Activated CD4-positive, CD25-positive, alpha-beta regulatory T cell (primary cell): ENCODE measurements at places on chromosomes 1 and 21.

DNA sequence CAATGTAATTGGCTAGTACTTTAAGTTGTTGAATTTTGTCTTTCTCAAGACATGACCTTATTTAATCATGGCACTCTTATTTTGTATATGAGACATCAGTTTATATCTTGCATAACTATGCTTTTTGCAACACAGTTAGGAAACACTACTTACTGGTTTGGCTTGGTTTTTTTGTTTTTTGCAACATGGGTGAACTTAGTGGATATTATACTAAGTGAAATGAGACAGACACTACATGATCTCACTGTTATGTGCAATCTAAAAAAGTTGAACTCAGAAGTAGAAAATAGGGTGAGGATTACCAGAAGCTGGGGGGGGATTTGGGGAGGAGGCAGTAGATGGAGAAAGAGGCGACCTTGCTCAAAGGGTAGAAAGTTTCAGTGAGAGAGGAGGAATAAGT lies 132.1 kb downstream of the PLA2G4A start:
- DNase-seq: no peak

DNA sequence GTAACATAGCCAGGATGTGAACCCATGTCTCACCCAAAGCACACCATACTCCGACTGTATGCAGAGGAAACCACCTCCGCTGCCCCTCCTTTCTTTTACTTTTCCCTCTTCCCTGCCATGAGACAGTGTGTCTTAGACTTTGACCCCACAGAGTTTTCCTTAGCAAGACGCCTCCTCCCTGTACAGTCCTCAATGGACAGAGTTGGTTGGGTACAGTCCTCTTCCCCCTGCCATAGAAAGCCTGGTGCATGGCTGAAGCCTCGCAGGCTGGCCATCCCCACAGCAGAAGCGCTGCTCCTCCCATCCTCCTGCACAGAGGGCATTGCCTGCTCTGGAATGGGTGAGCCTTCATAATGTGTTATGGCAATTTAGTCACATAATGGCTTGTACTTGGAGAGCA lies 127.9 kb downstream of the PLPP3 start:
- DNase-seq: no peak

DNA sequence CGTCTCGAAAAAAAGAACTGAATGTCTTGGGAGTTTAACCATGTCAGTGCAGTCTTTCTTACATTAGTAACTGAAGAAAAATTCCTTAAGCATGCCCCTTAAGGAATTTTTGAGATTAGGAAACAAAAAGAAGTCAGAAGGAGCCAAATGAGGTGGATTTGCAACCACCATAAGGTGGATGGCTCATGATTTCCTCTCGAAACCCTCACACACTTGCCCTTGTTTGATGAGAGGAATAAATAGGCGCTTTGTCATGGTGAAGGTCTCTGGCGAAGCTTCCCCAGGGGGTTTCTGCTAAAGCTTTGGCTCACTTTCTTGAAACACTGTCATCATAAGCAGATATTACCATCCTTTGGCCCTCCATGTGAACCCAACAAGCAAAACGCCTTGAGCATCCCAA lies 68.2 kb downstream of the POFUT2 start:
- no peak for DNase-seq

- DNase-seq: no peak
These were observed 127.6 kb upstream of the F3 start for GRCh38 chr1:94669198-94669597.

GRCh38 chr1:230536641-230537155 lies 105.6 kb upstream of the COG2 start:
- DNase-seq: no peak

DNA sequence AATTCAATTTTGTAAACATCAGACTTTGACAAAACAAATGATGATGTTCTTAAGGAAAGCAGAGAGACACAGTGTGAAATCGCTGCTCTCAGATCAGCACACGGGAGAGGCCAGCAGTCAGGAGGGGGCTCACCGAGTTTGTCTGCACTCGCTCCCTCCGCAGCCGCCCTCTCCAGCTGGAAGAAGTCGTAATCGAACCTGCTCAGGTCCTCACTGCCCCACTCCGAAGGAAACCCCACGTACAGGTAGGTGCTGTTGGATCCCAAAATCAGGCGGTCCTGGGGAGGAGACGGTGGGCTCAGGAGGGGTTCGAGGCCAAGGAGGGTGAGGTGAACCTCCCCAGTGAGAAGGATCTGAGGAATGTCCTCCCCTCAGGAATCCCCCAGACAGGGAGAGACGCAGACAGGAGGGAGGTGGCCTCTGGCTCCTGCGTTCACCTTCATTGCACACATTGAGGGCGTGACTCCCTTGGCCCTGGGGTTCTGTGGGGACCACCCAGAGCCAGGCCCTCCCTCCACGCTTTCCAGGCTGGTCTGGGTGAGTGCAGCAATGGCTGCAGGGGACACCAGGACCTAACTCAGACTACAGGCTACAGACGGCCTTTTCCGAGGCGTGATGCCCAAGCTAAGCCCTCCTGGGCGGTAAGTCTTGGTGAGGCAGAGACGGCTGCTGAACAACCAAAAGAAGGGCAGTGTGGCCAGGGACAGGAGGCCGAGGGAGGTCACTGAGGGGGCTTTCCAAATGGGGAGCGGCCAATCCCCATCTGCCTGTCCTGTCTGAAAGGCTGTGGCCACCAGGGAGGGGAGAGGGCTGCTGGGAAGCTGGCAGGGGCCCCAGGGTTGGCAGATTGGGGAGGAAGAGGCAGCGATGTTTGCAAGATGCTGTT lies 65.5 kb downstream of the SCCPDH start:
- no peak for DNase-seq

DNA sequence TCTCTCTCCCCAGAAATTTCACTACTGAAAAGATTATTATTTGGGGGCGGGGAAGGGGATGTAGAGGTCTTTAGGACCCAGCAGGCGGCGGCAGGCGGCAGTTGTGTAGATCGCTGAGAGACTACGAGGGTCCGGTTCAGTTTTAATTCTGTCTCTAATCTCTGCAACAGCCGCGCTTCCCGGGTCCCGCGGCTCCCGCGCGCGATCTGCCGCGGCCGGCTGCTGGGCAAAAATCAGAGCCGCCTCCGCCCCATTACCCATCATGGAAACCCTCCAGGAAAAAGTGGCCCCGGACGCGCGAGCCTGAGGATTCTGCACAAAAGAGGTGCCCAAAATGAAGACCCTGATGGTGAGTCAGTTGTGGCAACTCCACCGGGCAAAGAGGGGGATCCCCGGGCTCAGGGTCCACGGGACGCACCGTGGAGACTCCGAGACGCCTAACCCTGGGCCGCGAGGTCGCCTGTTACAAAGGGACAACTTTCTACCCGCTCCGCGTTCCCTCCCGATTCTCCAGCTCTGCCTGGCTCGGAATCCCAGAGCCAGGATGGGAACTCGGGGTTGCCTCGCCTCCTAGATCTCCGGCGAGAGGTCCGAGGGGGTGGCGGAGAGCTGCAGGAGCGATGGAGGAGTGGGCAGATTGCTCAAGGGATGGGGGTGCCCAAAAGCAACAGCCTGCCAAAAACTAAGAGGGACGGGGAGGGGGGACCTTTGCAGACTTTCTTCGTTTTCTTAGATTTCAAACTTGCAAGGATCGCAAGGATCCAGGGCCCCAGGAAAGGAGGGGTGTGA lies at the start of gene ST6GALNAC5:
Gene ST6GALNAC5 (plus strand): TSS at position 139 of the 789 bp plus-strand sequence.
- DNase-seq: no peak

- DNase-seq: no peak
These were observed 4.9 kb downstream of the PRKAB2 start for GRCh38 chr1:147167365-147167764.

DNA sequence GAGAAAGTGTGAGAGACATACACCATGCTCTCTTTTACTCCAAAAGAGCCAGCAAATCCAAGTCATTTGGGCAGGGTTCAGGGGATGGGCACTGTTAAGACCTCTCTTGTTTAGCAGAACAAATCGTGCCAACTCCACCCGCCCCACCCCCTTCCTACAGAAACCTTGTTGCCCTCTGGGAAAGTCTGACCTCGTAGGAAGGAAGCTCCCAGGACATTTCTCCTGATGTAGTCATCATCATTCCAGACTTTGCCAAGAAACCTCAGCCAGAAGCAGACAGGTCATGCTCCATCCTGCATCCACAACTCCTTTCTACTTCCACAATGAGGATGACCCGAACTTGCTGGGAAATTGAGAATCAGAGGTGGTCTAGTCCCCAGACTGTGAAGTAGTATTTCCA lies 57.7 kb downstream of the UBE2T start:
- no peak for DNase-seq

DNA sequence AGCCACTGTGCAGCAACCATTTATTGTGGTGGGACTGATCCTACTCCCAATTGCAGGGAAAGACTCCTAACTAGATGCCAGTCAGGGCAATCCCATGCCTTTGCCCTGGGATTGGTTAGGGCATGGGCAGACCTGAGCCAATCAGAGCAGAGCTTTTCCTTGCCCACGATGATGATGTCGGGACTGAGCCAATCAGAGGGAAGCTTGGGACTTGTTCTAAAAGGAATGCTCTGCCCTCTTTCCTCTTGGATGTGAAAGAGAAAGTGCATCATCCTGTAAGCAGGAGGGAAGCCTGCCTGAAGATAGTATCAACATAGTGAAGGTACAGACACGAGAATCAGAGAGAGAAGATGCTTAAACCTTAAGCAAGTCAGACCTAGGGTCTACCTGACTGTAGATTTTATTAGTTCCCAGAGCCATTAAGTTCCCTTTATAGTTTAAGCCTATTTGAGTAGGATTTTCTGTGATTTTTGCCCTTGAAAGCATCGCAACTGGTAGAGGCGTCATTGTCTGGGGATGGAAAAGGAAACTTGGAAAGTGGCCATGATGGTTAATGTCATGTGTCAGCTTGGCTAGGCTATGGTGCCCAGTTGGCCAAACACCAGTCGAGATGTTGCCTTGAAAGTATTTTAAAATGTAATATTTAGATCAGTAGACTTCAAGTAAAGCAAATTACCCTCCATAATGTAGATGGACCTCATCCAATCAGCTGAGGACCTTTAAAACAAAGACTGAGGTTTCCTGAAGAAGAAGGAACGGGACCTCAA lies 19.9 kb downstream of the IRF2BP2 start:
- DNase-seq: no peak

GRCh38 chr1:193281894-193282293 lies 95.5 kb upstream of the B3GALT2 start:
- no peak for DNase-seq

- no peak for DNase-seq
These were observed 106.3 kb downstream of the EDEM3 start for GRCh38 chr1:184648160-184648855.
